ENCODE measurements at places on chromosomes 13 and 19.

DNA sequence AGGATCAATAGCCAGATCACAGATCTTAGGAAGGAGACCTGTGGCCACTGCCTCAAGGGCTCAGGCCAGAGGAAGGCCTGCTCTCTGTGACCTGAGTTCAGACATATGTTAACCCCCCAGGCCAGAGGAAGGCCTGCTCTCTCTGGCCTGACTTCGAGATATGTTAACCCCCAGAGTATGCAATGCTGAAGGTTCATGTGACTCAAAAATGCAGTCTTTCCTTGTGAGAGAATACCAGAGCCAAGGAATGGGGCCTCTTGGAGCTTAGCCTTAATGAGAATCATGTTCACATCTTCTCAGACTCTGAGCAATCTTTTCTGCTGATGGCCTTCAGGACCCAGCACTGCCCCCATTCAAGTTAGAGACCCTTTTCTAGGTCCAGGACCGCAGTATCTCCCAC is 36.7 kb downstream of the MBNL2 start:
- ATAC-seq = no peak

DNA sequence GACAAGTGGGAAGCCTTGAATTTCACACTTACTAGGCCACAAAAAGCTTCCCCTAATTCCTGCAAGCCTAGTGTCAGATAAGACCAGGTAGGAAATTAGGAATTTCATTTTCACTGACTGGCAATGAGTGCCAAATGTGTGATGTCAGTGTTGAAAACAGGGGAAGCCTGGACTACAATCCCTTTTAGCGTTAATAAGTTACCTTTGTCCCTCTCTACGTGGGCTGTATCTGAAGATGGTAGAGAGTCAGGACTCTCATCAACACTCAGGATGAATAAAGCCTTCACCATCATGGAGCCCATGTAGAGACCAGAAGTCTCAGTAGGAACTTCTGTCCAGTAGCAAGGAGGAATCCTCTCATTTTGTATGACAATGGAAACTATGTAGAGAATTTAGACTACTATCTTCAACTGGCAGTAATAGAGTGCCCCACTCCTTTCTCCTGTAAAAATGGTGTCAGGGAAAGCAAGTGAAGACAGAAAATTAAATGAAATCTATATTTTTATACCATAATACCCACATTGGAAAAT is 324.1 kb upstream of the KLHL1 start:
- ATAC-seq = no peak

- ATAC-seq = peak; percentile 78
Observed at GRCh38 chr13:98528663-98529064, 48.2 kb downstream of the STK24 start.

GRCh38 chr19:18846862-18847548 is 15.2 kb downstream of the UPF1 start:
- ATAC-seq = peak; percentile 58

DNA sequence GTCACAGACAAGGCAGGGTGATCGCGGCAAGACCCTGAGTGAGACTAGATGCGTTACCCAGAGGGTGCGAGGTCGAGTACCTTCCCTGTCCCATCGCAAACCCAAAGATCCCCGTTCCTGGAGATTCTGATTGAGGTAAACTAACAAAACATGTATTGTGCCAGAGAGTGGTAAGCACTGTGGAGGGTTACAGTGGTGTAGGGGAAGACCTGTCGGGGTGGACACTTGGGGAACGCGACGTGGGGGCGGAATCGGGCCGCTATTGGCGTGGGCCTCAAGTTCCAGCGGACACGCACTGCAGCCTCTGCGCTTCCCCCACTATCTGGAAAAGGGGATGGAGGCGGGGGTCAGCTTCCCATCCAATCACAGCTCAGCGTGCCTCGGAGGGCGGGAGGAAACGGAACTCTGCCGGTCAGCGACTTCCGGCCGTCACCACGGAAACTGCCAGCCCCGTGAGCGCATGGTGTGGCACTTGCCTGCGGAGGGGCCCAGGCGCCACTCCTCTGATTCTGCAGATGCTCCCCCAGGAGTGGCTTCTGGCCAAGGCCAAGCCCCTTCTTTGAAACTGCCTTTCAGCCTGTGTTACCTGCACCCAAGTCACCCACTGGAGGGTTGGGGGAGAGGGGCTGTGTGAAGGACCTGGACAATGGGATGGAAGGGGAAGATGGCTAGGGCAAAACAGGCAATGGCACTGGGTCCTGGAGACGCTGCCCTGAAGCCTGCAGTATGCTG is 1.0 kb upstream of the UBE2M start:
- ATAC-seq = peak; percentile 39

All from activated T-helper 17 cell treated with anti-CD3 and anti-CD28 coated beads, Interleukin-2, amount 50 U/mL, for 72 hours (primary cell).